ENCODE measurements at places on chromosomes 4 and X.
A peak's percentile ranks its signal among the peaks of the same experiment; 100 is the strongest.

GRCh38 chr4:111556851-111557250 is 588.4 kb upstream of the FAM241A start:
- no peak for DNase-seq

GRCh38 chr4:84392951-84393590 is 106.0 kb downstream of the NKX6-1 start:
- no peak for DNase-seq

DNA sequence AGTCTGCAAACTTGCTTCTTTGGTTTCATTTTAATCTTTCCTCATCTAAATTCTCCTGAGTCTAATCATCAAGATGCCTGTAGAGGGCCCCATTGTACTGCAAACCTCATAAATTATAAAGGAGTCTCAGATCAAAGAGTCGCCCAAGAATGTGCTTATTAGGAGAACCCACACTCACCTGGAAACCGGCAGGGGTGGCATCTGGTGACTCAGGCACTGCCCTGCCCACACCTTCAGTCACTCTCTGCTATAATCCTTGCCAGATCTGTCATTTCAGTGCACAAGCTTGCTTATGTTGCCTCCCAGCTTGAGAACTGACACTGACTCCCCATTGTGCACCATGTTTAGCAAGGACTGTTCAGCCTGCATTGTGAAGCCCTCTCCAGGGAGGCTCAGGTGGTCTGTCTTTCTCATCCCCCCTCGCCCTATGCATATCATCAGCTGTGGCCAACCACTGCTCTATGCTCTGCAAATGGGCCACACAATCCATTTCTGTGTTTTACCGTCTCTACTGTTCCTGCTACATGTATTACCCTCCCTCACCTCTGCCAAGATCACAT is 12.4 kb downstream of the EPGN start:
- DNase-seq, result peak; percentile 19

DNA sequence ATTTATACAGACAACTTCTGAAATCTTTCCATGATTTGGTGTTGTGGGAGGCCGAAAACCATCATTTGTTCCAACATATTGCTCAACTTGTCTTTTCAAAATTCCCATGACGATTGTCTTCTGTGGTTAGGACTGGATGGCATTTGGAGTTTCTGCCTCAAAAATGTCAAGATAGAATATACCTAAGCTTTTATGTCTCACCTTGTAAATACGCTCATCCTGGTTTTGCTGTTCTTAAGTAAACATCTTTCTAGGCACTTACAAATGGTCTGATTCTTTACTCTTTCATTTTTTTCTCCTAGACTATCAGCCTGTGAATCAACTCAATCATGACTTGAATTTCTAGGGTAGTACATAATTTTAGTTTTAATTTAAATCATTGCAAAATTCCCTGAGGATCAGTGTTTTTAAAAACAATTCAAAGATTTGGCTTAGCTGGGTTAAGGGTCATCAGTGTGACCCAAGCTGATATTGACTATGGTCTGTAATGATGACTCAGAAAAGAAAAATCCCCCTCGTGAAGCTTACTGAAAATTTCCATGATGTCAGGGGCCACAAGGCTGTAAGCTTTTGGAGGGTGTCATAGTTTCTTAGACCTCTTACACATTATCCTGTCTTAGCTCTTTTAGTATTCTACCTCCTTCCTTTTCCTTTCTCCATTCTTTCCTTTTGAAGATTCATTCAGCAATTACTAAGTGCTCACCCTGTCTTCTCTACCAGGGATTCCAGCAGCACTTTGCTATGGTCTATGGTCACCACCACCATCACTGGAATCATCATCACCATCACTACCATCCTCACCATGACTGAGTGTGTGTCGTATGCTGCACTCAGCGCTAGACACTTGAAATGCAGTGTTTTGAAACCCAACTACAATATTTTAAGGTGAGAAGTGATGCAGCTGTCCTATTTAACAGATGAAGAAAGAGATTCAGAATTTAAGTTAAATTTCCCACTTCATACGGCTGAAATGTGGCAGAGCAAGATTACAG is 124.4 kb downstream of the CPE start:
- no peak for DNase-seq

DNA sequence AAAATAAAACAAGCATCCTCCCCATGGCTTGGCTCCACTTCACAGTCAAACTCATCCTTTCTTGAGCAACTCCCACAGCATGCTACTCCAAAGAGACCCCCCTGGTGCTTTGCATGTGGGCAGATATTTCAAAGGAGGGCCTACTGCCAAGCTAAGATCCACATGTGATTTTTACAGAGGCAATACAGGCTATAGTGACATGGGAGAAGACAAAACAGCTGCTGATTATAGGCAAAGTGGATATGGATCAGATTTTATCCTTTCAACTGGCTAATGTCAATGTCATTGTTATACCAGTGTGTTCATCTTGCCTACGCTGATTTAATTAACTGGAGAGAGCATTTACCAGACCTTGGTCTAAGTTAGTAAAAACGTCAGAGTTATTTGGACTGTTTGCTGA is 328.3 kb downstream of the KLHL13 start:
- DNase-seq, result no peak

- DNase-seq, result no peak
Measured at GRCh38 chr4:99205153-99205979, 13.7 kb downstream of the ADH6 start.

GRCh38 chr4:74547042-74547441 is 102.1 kb downstream of the AREG start:
- no peak for DNase-seq

GRCh38 chrX:2626750-2627149 is 64.3 kb upstream of the CD99 start:
- DNase-seq, result no peak

DNA sequence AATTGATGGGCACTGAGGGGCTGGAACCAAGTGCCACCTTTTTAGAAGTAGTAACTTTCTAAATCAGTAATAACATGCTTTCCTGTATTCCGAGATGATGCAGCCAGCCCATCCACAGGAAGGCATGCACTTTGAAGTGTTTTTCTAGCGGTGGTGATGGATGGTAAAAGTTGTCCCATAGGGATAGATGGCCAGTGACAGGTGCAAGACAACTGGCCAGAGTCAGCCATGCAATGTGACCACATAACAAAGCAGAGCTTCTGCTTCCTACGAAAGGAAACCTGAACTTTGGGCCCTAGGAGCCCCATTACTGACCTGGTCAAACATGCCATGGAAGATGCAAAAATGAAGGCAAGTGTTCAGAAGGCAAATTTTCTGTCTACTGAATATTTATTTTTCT is 72.3 kb downstream of the NR3C2 start:
- no peak for DNase-seq
